ENCODE measurements at places on chromosomes 5 and 9.

GRCh38 chr5:172380301-172380986 is 73.9 kb downstream of the SH3PXD2B start:
- DNase-seq: no peak

- DNase-seq: no peak
These were observed 309.9 kb downstream of the NR3C1 start for GRCh38 chr5:143093452-143094086.

- peak; percentile 28 for DNase-seq
These were observed 174.5 kb upstream of the MAP1B start for GRCh38 chr5:71932655-71933338.

DNA sequence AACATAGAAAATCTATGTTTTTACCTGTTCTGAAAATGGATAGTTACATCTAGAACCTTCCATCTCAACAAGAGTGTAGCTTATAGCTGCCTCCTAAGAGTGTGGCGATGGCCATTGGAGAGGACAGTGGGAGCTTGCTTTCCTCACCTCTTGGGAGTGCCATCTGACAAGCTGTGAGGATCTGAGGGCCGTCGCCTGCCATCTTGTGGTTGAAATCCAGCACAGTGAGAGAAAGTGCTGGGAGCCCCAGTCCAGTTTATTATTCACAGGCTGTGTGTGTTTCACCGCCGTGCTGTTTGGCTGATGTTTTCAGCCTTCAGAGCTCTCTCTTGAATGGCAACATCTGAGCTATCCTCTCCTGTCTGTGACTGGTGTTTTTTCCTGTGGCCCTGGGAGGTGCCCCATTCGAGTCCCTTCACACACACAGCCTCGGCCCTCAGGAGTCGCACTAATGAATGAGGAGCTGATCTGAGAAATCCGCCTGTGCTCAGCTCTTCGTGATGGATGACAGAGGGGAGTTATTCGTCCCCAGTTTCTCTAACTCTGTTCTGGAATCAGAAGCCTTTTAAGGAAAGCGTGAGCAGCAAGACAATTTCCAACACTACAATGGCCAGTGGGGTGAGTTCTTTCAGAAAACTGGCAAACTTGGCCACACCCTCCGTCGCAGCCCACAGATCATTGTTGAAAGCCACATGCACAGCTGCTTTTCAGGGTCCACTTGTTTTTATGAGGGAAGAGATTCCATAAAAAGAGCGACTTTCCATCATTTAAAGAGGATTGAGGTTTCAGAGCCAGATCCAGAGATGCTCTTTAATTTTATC is 170.3 kb downstream of the PDZD2 start:
- DNase-seq: peak; percentile 87

DNA sequence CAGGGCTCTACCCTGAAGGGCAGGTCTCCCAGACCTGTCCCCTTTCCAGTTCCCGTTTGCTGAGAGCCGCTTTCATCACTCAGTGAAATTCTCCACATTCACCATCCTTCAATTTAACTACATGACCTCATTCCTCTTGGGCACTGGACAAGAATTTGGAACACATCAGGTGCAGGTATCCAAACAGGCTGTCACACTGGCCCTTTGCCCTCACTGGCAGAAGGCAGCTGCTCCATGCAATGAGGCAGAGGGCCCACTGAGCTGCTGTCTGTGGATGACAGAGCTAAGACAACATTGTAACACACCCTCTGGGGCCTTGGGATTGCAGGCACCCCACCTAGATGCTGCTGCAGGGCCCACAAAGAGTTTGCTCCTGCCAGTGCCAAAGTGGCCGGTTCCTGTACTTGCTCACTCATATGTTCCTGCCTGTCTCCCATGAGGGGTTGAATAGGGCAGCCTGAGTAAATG is 55.1 kb downstream of the ACTL7B start:
- no peak for DNase-seq

- no peak for DNase-seq
These were observed 559.1 kb downstream of the CETN3 start for GRCh38 chr5:89850513-89850865.

DNA sequence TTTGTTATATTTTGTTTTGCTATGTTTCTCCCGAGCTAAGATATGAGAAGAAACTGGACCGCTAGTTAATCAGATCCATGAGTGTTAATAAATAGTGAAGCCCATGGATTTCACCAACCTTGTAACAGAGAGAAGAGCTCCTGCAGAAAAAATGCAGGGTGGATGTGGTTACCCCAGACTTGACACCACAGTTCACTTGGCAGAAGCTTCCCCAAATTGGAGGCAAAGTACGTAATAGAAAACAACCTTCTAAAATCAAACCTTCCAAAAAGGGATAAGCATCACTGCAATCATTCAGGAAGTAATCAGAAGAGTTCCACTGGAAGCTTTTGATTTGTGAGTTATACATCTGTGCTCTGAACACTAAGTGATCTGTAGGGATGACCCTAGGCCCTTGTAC is 267.5 kb downstream of the ACTL7B start:
- no peak for DNase-seq

GRCh38 chr9:36451949-36452348 is 51.9 kb upstream of the RNF38 start:
- DNase-seq: no peak

DNA sequence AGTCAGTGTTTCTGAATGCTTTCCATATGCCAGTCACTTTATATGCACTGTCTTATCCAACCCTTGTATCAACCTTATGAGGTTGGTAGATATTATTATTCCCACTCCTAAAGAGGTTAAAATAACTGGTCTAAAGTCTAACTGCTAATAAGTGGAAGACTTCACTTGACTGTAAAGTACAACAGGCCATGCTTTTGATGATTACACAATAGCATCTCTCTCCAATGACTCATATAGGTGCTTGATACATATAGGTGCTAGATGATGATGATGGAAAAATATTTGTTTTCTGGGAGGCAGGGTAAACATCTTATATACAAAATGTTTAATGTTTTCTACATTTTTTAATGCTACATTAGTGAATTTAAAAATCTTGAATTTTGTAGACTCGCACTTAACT is 75.9 kb upstream of the NR3C1 start:
- DNase-seq: no peak

- no peak for DNase-seq
These were observed 220.1 kb downstream of the MEF2C start for GRCh38 chr5:88662846-88663245.
